NCI-H345 (cell line): ENCODE measurements at places on chromosomes 5 and 9.
A peak's percentile ranks its signal among the peaks of the same experiment; 100 is the strongest.

DNA sequence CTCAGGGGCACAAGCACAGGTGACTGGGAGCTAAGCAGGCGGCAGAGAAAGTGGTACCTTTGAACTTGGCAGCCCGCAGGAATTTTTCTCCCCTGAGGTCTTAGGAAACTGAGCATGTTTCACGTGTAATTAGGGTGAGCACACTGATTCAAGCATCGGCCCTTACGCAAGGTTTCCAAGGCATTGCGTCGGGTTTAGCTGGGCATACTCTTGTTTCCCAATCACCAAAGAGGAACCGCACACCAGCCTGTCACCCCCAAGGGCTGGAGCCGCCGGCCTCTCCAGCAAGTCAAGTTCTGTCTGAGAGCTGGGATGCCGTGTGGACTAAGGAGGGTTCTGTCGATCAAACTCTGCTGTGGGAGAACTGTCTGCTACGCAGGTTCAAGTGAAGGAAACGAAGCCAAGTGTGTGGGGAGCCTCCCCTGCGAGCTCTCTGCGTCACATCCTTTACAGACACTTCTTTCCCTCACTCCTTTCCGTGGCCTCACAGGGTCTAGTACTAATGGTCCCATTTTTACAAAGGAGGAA, 53.0 kb downstream of the ERGIC1 start:
- no peak for DNase-seq

DNA sequence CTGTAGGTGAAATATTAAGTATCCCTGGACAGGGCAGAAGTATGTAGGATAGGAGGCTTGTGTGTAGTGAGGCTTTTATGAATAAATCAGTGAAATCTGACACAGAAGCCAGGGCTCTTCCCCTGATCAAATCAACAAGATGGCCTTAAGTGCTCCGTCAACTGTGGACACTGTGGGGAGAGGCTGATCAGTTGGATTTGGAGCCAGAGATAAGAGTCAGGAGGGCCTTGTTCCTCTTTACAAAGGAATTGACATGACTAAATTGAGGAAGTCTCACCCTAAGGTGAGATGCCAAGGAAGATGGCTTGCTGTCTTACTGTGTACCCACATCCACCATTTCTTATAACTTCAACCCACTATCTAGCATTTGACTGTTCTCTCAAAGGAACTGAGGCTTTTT, 91.6 kb upstream of the PRRC1 start:
- DNase-seq = no peak

DNA sequence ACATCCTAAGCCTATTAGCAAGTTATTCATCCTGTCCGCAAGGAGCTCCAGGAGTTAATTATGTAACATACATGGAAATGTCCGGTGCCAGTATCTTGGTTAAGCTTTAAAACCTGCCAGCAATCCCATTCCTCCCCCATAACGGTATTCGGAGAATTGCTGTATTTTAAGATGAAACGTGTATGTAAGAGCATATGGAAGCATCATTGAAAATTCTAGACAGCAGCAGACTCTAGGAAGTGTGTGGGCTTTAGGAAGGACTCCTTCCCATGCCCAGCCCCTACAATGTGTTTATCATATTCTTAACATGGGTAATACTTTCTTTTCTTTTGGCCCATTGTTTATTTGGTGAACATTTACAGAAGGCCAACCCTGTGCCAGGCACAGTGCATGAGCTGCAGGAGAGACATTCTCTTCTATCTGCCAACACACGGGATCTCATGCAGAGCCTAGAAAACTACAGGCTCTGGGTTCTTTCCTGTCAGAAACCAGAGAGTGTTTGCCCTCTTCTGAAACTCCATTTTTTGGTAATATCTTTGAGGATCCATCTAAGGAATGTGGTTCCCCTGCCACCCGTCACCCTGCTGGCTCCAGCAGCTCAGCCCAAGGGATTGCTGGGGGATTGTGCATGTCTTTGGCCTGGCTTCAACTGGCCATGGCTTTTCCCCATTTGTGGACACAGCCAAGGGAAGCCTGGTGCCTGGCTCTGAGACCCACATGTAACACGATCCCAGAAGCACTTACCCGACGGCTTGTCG, 15.1 kb downstream of the ANGPTL2 start:
- no peak for DNase-seq

GRCh38 chr9:749716-750115, 91.8 kb upstream of the DMRT1 start:
- DNase-seq = no peak

DNA sequence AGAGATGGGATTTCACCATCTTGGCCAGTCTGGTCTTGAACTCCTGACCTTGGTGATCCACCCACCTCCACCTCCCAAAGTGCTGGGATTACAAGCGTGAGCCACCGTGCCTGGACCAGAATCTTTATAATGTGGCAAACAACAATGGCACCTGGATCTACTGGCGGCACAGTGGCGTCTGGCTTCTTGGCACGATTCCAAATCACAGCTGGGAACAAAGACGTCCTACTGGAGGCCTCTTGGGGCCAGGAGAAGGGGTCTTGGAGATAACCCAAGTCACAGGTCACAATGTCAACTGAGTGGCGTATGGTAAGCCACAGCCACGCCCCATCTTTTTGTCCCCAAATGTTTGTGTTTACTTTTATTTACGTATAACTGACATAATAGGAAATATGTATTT, 77.8 kb upstream of the RAPGEF1 start:
- DNase-seq = peak; percentile 97

- DNase-seq = no peak
Measured at GRCh38 chr5:89090037-89090436, 207.1 kb upstream of the MEF2C start.

GRCh38 chr5:139382807-139383206, 290 bp downstream of the SLC23A1 start:
- DNase-seq = no peak

GRCh38 chr5:54357408-54358058, 47.2 kb upstream of the ARL15 start:
- DNase-seq = no peak

DNA sequence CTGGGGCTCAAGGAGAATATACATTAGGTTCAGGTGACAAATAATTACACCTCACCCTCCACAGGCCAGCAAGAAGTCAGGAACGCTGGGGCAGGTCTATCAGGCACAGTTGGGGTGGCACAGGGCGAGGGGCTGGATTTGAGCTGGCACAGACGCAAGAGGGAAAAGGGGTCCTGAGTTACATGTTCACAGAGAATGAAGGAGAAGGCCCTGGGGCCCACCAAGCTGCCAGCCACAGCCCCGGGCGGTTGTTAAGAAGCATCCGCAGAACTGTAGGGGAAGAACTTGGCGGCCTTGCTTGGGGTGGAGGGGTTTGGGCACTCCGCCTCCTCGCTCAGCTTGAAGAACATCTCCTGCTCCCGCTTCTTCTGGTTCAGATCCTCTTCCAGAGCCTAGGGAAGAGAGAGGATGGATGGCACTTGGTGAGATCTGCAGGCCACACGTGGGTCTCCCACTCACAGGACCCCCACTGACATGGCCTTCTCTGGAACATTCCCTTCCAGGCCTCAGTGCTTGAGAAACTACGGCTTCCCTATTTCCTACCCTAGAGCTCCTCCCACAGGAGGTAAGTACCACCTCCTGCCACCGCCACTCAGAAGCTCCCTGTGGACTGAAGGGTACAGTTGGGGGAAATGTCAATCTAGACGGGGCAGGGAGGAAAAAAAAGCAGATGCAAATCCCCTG, 38.3 kb upstream of the FBXW11 start:
- no peak for DNase-seq

- DNase-seq = no peak
Measured at GRCh38 chr9:85155352-85155751, 485.8 kb downstream of the NTRK2 start.

DNA sequence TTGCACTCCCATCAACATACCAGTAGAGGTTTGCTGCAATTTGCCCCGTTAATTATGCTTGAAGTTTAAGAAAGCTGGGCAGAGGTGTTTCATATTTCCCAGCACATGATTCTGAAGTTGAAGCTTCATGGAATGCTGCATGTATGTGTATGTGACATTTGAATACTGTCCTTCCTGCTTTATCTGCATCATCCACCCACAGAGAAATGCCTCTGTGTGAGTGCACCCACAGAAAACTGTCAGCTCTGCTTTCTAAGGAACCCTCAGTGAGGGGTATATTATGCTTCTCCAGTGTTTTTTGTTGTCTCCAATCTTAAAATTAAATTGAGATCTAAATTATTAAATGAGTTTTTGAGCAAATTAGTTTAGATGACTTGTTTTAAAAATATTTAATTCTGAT, 358.1 kb upstream of the PIK3R1 start:
- no peak for DNase-seq

DNA sequence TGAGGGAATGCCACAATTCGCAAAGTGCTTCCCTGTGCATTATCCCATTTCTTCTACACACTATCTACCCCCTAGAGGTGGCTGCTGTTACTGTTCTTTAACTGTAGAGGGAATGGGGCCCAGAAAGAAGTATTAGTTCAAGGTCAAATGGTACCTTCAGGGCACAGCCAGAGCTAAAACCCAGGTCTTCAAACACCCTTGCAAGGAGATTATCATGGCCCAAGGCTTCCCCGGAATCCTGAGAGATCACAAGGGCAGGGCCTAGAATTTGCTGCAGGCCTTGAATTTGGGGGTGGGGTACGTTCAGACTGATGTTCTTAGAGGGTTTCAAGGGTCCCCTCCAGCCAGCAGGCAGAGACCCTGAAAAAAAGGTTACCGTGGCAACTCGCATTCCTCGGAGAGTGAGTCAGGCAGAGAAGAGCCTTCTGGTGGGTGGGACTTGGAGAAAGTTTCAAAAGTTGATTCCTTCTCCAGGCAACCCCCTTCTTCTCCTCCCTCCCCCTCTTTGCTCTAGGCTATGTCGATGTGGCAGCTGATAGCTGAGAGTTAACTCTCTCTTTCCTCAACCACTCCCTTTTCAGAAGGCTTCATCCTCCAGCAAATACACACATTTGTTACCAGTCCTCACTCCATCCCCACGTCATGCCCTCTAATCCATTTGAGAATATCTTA, 1.9 kb downstream of the SPARC start:
- DNase-seq = no peak

DNA sequence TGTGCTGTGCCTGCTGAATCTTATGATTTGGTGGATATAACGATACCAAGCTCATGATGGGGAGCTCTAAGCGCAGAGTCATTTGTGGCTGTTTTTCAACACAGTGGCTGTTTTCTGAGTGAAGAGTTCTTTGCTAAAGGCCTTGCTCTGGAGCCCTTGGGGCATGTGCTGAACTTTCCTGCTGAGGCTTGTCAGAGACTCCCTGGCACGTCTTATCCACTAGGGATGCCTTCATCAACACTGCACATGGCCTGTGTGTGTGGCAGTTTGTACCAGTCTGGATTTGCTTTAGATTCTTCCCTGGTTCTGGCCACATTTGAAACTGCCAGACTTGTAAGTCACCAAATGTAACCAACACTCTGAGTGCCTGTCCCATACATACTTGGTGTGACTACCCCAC, 188.2 kb downstream of the DMRT2 start:
- no peak for DNase-seq

DNA sequence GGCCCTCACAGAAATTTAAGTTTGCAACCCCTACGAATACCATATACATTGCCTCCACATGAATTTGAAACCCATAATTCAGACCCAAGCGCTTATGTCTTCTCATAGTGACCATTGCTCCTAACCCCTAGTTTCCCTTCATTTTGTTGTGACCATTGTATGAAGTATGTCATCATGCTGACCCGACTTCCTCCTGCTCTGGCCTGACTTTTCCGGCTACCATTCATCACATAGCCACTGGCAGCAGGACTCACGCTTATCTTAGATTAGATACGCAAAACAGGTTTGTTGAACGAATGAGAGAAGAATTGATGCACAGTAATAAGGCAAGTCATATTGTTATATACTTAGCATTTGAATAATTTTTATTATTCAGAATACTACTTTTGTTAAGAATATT, 345.4 kb downstream of the FBXL17 start:
- DNase-seq = no peak

GRCh38 chr9:98810102-98810842, 2.8 kb downstream of the GALNT12 start:
- DNase-seq = no peak

GRCh38 chr9:95505072-95505716, 11.6 kb downstream of the PTCH1 start:
- no peak for DNase-seq

DNA sequence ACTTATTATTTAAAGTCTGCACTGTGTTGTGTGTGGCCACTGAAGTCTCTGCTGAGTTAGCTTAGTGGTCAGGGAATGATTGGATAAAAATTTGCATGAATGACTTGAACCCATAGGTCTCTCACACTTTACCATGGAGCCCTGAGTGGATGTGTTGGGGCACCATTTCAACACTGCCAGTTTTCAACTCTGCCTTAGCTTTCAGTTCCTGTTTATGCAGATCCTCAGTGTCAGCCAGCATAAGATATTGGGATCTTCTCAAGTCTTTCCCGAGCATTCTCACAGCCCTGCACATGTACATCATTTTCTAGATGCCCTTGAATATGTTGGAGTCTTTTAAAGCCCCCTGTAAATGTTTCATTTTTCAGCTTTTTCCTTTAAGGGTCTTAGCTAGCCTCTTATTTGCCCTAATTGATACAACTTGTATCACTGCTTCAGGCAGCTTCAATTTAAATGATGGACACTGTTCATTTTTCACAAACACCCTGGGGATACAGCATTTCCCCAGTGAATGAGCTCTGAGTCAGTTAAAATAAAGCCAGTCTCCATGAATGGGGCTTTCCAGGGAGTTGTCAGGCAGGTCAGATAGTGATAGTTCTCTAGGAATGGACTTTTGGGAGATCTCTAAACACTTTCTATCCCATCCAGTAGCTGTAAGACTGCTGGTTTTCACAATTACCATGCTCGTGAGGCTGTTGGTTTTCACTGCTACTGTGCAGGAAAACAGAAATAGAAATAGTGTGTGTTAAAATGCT, 211.9 kb upstream of the PAPPA start:
- DNase-seq = no peak

- no peak for DNase-seq
Measured at GRCh38 chr9:123710299-123710698, 219.6 kb downstream of the DENND1A start.

GRCh38 chr9:125493384-125493783, 213.6 kb downstream of the MAPKAP1 start:
- no peak for DNase-seq

DNA sequence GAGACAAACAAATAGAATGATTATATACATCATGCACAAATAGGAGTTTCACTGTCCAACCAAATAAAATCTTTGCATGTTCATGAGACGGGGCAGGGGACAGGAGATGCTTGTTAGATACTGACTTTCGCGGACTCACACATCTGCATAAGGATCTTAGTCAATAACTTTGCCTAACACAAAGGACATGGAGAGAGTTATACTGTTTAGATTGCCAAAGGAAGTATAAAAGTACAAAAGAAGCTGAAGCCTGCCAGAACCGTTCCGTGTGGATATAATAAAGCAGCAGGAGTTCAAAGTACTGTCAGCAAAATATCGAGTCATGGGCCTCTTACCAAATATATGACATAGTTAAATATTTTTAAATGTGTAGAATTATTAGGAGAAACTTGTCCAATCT, 1148.4 kb downstream of the EFNA5 start:
- no peak for DNase-seq

- no peak for DNase-seq
Measured at GRCh38 chr5:10563110-10563944, 543 bp upstream of the ANKRD33B start.

GRCh38 chr9:104107799-104108198, 13.7 kb downstream of the SMC2 start:
- no peak for DNase-seq
